ENCODE measurements at places on chromosomes 7 and 10. TPM values are rescaled to one million over a fixed set of nuclear protein-coding genes. Genes with fewer than 3 reads are reported as not detected.

DNA sequence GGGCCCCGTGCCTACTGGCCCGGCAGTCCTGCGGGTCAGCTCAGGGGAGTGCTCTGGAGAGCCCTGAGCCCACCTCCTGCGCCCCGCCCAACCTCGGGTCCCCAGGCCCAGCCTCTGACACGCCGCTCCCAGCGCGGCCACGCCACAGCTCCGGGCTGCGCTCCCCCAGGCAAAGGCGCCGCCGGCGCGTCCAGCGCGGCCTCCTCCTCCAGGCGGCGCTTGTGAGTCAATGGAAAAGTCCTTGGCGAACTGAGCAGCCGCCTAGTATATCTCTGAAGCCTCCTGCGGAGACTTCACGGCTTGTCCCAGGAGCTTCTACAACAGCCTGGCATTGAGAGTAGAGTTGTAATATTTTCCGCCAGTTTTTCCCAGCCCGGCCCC lies 29.5 kb upstream of the BMS1 start:
- DNase-seq = peak; percentile 88

DNA sequence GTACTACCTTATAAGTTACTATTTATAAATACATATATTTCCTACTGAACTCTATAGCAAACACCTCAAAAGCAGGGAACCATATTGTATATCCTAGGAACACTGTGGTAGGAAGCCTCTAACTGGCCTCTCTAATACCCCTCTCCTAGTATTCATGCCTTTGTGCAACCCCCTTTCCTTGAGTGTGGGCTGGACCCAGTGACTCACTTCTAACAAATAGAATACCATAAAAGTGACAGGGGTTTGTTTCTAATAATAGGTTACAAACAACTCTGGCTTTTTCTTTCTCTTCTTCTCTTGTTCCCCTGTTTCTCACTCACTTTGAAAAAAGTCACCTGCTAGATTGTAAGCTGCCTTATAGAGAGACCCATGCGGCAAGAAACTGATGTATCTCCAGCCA lies 51.6 kb upstream of the MACC1 start:
- DNase-seq = no peak

The MLXIPL gene
- total RNA-seq = not detected

The NKX1-2 gene
- not detected for total RNA-seq

The STAG3 gene
- total RNA-seq = 0.17 TPM
